ENCODE measurements at places on chromosomes 3 and 15.

DNA sequence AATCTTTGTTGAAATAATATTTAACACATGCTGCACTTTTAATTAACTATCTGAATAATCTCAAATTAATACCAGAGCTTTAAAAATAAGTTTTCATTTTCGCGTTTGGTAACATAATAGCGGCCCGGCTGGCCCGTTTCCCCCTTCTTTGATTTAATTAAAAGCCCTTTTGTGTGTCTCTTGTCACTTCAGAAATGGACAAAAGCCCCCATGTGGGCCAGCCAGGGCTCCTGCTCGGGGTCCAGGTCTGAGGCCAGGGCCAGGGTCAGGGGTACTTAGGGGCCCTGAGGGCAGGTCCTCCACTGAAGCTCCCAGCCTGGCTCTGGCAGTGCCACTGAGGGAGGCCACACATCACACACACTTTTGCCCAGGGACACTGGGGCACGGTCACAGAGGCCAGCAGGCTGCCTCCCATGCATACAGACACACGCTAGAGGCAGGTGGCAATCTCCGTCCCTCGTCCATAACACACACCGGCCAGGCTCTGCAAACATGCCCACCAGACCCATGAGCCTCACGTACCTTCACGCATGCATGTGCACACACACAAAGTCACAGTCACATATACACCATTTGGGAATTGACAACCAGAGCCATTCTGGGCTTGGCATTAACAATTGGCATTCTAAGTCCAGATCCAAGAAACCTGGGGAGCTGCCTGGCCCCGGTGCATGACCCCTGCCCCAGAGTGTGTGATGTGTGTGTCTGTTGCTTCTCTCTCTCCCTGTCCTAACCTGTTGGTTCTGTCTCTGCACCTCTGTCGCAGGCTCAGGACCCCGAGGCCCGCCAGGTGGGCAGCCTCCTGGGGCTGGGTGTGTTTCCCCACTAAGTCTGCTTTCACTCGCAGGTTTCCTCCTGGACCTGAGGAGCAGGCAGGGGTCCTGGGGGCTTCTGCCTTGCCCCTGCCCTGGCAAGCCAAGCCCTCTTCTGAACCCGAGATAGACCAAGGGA lies 38.5 kb downstream of the DNAJB8 start:
- DNase-seq: no peak

GRCh38 chr3:159817126-159817525 lies 171.5 kb upstream of the IL12A start:
- DNase-seq: no peak

DNA sequence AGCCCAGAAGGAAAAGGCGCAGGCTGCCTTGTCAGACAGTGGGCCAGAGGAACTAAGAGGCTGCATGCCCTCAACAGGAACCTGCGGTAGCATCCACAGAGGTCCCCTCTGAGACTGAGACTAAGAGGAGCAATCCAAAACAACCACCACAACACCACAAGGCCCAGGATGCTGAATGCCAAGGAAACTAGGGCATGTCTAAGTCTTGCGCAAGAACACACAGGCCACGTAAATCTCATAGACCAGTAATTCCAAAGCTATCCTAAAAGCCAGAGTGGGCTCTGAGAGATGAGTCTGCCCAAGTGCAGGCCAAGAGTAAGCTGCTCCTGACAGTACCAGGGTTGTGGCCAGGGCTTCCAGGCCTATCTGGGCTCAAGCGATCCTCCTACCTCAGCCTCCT lies 12.9 kb downstream of the MON1A start:
- DNase-seq: no peak

GRCh38 chr3:70849911-70850699 lies 537.7 kb upstream of the MDFIC2 start:
- DNase-seq: no peak

DNA sequence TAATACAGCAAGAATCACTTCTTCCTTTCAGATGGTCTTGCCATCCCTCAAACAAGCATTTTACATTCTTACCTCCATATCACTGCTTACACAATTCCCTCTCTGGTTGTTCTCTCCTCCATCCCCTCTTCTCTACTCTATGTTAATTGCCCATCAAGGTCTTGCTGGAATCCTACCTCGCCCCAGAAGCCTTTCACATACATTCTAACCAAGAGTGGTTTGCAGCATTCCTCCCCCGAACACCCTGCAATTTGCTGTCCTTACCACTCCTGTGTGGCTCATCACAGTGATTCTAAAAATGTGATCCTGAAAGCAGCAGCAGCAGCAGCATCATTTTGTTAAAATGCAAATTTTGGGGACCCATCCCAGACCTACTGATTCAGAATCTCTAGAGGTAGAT lies 30.6 kb downstream of the TNIK start:
- no peak for DNase-seq

DNA sequence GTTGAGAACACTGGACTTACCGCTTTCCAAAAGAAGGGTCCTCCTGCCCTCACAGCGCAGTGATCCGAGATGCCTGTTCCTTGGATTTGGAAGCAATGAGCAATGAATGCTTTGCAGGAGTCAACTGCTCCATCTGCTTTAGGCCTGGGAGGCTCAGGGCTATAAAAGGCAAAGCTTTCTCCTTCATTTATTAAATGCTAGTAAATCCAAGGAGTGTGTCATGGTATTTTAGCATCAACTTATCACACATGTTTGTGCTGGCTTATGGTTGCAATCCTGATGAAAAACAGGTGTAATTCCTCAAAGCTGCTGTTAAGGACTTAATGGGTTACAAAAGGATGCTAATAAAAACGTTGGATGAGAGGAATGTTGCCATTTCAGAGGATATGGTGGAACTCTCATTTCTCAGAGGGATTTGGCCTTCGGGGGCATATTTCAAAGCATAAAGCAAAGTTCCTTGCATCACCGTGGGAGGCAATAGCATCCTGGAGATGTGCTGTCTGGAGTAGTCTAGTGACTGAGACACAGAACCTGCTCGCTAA lies 158.5 kb upstream of the TPM1 start:
- no peak for DNase-seq

- DNase-seq: no peak
Observed at GRCh38 chr3:103052236-103052830, 617.5 kb downstream of the ZPLD1 start.

GRCh38 chr3:113103588-113103987 lies 107.8 kb upstream of the BOC start:
- no peak for DNase-seq

DNA sequence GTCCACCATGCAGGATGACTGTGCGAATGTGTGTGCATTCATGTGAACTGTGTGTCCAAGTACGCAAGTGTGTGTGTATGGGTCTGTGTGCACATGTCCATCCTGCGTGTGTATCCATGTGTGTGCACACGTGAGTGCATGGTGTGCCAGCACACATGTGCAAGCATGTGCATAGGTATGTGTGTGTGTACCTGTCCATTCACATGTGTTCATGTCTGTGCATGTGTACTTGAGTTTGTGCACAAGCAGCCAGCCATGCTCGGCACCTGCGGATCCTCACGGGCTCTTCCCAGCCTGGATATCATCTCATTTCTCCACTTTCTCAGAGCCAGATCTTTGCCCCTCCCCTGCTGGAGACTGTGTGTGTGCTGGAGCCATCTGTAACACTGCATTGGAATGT lies 18.7 kb upstream of the PLXNA1 start:
- DNase-seq: no peak

DNA sequence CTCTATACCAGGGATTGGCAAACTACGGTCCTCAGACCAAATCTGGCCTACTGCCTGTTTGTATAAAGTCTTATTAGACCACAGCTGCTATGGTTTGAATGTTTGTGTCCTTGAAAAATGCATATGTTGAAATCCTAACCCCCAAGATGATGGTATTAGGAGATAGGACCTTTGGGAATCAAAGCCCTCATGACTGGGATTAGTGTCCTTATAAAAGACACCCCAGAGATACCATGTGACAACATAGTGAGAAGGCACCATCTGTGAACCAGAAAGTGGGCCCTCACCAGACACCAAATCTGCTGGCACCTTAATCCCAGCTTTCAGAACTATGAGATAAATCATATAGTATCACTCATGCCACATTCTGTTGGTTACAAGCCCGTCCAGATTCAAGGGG lies 7.4 kb downstream of the HMCES start:
- DNase-seq: no peak
